Activated CD4-positive, alpha-beta T cell treated with anti-CD3 and anti-CD28 coated beads, Interleukin-10, Interleukin-2, amounts not matched to agents 100 ng/mL and 50 ng/mL, durations not matched to agents 16 hours and 8 hours (primary cell): ENCODE measurements at places on chromosomes 2 and 18.

GRCh38 chr2:31297751-31298150, 63.8 kb downstream of the EHD3 start:
- DNase-seq = peak; percentile 61

GRCh38 chr2:3108710-3109702, 268.6 kb downstream of the EIPR1 start:
- no peak for DNase-seq

GRCh38 chr2:156380117-156380645, 47.7 kb upstream of the NR4A2 start:
- DNase-seq = peak; percentile 20

GRCh38 chr2:32485399-32485798, 128.6 kb downstream of the BIRC6 start:
- no peak for DNase-seq

GRCh38 chr18:61948846-61949438, 56.1 kb upstream of the RNF152 start:
- DNase-seq = no peak

GRCh38 chr2:186052930-186053329, 314.3 kb downstream of the FSIP2 start:
- DNase-seq = no peak

GRCh38 chr2:105604938-105605337, 139.8 kb upstream of the NCK2 start:
- no peak for DNase-seq

GRCh38 chr2:230668184-230668938, 44.3 kb upstream of the CAB39 start:
- peak; percentile 87 for DNase-seq

DNA sequence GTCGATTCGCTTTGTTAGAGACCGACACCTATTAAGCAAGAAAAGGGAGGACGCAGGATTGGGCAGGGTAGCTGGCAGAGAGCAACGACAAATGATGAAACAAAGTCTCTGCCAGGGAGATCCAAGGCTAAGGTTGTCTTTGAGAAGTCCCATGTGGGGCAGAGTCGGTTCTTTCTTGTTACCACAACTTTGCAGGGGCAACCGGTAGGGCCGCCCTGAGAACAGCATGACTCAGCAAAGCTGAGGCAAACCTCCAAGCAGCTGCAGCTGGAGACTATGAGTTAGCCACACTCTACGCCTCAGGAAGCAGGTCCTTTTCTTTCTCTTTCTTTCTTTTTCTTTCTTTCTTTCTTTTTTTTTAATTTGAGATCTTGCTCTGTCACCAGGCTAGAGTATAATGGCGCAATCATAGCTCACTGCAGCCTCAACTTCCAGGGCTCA, 452.3 kb upstream of the ID2 start:
- peak; percentile 80 for DNase-seq

DNA sequence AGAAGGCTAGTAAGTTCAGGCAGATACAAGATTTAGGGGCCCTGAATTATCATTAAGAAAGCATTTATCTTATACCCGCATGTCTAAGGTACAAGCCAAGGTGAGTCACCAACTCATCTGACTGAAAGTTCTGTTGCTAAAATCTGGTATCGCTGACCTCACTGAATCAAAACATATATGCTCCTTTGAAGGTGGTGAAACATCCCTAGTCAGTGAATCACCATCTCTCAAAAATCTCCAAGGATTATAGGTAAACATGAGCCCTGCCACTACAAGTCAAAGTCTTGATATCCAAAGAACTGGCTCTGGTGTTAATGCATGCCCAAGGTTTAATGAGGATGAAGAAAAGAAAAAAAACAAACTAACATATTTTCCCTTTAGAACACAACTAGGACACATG, 43.5 kb downstream of the IRS1 start:
- DNase-seq = peak; percentile 2

- DNase-seq = no peak
Measured at GRCh38 chr2:147211484-147211883, 633.3 kb upstream of the ACVR2A start.

GRCh38 chr2:158979772-158980171, 11.3 kb downstream of the TANC1 start:
- DNase-seq = no peak

DNA sequence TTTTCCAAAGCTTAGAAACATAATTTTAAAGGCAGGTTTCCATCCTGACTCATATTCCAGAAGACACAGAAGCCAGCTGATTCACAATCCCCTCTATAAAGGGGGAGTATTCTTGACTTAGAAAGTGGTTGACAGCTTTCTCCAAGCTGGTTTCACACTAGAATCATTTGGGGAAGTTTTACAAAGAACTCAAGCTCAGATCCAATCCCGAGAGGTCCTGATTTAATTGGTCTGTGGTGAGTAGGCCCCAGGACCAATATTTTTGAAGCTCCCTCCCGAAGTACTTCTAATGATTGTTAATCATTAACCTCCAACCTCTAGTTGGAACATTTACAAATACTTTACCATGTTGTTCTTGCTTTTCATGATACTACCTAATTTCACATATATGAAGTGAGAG, 184.1 kb downstream of the DLGAP1 start:
- no peak for DNase-seq

DNA sequence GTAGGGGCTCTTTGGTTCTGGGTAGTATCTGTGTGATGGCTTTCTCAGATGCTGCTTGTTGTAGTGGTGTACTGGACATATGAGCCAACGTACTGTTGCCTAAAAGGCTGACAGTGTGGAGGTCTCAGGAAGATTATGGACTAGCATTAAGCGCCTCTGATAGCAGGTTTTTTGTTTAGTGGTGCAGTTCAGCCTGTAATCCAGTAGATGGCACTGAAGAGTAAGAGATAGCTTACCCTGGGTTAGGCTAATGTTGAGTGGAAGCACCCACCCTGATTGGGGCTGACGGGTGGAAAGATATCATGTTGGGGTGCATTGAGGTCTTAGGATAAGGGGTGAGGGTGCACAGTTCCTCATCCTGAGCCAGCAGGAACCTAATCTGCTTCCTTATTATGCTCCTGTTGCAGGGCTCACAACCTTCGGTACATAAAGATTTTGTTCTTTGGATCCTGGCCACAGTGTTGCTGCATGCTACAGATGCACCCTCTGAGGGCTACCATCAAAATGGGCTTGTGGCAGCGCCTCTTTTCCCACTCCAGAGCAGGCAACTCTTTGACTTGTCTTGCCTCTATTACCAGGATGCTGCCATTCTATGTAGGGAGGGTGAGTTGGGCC, 79.6 kb downstream of the MSTN start:
- peak; percentile 22 for DNase-seq

- no peak for DNase-seq
Measured at GRCh38 chr18:8260827-8261226, 348.4 kb upstream of the RAB12 start.

DNA sequence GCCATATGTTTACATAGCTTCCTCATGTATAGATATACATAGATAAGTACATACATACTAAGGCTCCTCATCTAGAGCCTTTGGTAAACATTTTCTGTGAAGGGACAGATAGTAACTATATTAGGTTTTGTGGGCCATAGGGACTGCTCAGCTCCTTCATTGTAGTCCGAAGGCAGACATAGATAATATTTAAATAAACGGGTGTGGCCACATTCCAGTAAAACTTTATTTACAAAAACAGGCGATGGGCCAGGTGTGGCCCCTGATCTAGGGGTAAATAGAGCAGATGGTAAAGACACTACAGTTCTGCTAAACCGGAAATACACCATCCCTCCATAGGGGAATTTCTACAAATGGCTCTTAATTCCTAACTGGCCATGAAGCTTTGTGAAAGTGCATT, 7.3 kb downstream of the COQ10B start:
- no peak for DNase-seq

DNA sequence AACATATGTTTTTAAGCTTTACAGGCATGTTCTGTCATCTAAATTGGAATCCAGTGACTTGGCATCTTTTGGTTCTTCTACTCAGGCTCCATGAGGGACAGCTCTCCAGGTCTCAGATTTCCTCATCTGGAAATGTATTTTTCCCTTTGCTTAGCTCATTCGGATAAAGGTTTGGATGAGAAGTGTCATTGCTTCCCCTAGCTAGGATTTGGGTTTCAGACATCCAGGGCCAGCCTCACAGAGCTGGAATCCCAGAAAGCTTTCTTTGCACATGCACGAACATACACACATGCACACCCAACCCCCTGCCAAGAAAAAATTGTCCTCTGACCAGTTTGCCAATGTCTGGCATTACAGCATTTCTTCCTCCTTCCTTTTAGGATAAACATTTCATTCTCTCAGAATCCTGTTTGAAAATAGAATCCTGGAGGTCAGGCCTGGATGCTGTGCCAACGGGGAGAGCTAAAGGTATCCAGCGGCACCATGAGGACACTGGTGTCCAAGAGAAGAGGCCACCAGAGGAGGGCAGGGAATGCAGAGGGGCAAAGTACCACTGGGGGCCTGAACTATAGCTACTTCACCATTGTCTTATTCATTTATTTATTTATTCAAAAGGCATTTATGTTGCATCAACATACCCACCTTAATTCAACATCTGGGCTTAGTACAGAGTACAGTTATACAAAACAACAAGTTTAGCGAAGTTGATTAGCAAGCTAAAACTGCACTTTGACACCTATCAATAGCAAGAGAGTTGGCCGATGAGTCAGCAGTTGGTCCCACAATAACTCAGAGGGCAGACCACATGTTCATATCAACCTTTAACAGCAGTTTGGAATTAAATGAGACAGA, 97.9 kb upstream of the ATL2 start:
- DNase-seq = peak; percentile 73

DNA sequence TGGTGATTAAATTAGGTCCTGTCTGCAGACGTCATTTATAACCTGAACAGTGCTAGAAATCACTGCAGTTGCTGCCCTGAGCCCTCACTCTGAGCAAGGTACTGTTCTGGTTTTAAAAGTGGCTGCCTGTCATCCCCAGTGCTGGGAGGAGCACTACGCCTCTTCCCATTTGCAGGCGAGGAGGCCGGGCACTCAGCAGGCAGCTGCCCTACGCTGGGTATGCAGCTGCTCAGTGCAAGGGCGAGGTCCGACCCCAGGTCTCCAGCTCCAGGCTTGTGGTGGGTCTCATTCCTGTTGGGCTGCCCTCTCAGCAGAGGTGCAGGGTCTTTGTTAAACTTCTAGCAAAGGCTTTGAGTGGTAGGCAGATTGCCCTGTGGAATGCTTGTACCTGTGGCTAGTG, 15.7 kb downstream of the CNDP2 start:
- DNase-seq = no peak

DNA sequence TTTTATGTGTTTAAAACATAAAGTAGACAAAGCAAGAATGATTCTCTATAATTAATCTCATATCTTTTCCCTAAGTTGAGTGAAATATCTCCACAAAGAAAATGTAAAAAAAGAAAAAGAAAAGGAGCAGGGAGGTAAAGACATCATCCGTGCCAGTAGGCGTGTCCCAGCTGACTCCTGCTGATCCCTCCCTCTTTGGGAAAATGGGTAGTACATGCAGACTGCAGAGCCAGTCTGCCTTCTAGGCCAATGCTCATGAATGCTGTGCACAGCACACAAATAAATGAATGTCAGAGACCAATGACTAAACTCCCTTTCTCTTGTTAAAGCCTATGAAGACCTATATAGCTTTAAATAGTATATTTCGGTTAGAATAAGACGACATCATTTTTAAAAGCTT, 64.7 kb downstream of the RAPH1 start:
- no peak for DNase-seq

DNA sequence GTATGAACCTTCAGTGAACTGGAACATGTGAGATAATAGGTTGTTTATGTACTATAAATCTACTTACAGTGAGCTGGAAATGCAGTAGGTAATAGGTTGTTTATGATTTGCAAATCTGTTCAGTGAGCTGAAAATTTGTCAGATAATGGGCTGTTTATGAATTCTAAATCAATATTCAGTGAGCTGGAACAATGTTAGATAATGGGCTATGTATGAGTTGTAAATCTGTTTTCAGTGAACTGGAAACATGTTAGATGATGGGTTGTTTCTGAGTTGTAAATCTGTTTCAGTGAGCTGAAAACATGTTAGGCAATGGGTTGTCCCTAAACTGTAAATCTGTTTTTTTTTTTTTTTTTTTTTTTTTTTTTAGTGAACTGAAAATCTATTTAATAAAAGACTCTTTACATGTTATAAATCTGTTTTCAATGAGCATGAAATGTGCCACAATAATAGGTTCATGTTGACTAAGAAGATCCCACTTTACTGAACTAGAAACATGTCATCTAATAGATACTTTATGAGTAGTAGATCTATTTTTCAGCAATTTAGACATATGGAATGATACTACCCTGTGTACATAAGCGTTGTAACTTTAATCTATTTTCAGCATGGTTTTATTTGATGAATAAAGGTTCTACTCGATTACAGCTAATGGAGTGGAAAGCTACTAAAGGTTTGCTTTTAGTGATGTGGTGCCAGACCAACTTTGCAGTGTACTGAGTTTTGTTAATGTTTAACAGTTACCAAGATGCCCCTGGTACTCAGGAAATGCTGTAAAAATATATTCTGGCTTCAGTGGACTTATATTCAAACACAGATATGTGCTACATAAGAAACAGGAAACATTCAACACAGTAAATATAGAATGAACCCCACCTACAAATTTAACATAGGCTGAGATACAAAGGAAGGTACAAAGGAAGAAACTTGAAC, 1471.8 kb downstream of the LRP1B start:
- no peak for DNase-seq

DNA sequence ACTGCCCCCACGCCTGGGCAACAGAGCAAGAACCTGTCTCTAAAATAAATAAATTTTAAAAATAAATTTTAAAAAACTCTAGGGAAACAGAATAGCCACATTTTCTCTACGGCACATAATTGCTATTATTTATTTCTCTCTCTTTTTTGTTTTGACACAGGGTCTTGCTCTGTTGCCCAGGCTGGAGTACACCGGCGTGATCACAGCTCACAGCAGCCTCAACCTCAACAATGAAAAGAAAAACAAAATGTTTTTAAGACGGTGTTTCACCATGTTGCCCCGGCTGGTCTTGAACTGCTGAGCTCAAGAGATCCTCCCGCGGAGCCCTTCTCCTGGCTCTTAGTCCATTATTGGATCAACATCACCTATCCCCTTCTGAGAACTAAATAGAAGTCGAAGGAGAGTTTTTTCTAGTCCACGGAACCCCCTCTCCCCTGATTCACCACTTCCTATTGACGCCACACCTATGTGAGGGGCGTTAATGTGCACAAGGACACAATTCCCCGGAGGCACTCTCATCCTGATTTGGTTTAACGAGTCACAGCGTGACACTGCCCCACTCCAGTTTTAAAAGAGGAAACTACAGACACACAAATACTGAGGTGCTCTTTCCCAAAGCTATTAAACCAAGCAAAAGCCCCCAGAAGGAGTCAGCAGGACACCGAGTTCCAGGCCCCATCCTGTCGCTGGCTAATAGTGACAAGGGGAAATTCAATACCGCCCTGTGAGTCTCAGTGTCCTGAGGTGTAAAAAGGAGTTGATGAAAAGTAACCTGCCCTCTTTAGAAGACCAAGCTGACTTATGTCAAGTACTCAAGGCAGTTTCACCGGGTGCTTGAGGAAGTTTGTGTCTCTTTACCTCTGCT, 1.1 kb downstream of the NPC1 start:
- DNase-seq = peak; percentile 23

- DNase-seq = no peak
Measured at GRCh38 chr2:871175-871727, 79.4 kb upstream of the SNTG2 start.

DNA sequence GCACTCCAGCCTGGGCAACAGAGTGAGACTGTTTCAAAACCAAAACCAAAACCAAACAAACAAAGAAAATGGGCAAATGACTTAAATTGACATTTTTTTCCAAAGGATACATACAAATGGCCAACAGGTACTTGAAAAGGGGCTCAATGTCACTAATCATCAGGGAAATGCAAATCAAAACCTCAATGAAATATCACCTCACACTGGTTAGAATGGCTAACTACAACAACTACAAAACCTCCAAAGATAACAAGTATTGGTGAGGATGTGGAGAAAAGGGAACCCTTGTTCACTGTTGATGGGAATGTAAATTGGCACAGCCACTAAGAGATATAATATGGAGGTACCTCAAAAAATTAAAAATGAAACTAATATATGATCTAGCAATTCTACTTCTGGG, 213.2 kb upstream of the HS6ST1 start:
- DNase-seq = no peak
